ENCODE measurements at places on chromosomes 11 and 22.

DNA sequence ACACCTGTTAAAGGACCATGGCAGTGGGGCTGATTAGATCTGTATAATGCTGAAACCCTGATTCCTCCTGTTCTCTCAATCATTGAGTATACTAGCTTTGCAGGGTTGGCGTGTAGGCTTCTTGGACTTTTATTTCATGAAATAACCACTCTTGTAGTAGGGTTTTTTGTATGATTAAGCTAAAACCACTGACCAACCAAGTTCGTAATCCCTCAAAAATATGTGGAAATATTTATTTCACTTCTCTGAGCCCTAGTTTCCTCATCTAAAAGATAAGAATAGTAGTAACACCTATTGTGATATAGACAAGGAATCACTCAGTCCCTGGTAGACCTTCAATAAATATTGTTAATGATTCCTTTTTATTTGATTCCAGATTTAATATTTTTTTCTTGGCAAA lies 4.2 kb downstream of the API5 start:
- no peak for DNase-seq

GRCh38 chr22:34973016-34973415 lies 92.9 kb upstream of the ISX start:
- no peak for DNase-seq

DNA sequence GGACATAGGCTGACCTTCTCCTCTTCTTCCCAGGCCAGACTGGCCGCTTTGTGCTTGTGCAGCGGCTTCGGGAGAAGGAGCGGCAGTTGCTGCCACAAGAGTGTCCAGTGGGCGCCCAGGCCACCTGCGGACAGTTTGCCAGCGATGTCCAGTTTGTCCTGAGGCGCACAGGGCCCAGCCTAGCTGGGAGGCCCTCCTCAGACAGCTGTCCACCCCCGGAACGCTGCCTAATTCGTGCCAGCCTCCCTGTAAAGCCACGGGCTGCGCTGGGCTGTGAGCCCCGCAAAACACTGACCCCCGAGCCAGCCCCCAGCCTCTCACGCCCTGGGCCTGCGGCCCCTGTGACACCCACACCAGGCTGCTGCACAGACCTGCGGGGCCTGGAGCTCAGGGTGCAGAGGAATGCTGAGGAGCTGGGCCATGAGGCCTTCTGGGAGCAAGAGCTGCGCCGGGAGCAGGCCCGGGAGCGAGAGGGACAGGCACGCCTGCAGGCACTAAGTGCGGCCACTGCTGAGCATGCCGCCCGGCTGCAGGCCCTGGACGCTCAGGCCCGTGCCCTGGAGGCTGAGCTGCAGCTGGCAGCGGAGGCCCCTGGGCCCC lies 1.4 kb downstream of the RASSF7 start:
- no peak for DNase-seq

- DNase-seq: no peak
Measured at GRCh38 chr11:133720951-133721350, 124.4 kb downstream of the SPATA19 start.

- DNase-seq: no peak
Measured at GRCh38 chr11:24687531-24688147, 190.8 kb downstream of the LUZP2 start.

DNA sequence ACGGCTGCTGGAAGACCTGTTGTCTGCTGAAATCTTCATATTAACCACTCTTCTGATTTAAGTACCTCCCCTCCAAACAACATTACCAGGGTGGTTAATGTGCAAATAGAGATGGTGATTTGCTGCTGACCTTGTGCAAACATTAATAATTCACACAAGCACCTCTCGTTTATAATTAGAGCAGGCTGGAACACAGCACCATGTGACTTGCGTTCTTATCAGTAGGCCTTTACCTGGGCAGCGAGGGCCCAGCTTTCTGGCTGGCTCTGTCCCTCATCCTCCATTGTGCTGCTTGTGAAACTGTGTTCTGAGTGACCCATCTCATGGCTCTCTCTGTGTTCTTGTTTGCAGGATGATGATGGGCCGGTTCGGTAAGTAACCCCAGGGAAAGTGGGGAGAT lies 41.0 kb upstream of the PARVG start:
- no peak for DNase-seq

DNA sequence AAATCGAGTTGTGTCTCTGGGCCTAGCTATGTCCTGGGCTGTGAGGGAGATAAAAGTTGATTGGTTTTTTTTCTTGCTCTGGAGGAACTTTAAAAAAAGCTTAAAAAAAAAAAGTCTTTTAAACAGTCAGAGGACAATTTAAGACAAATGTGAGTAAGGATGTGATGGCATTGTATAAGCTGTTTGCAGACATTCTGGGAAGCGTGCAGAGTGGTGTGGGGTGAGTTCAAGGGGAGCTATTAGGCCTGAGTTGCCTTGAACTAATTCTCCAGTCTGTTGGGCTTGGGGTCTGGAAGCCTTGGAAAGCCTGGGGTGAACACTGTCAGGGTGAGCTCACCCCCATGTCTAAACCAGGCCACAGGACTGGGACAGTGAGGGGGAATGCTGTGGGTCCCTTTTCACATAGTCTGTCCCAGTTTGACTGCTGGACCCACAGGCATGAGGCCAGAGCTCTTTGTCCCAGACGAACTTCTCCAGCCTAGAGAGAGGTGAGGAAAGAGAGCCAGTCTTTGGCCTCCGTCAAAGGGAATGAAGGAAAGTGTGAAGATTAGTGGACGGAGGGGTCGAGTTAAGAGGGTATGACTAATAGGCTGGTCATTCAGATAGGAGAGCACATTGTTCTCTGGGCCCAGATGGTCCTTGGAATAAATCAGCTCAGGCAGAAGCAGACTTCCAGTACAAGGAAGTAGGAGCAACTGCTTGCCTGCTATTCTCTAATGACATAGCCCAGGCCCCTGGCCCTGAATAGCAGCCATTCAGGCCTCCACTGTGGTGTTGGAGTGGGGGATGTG lies 76.4 kb upstream of the NNMT start:
- no peak for DNase-seq

GRCh38 chr22:40220316-40221054 lies 42.8 kb downstream of the TNRC6B start:
- DNase-seq: no peak

- DNase-seq: no peak
Measured at GRCh38 chr11:44709281-44709562, 17.5 kb upstream of the TSPAN18 start.

DNA sequence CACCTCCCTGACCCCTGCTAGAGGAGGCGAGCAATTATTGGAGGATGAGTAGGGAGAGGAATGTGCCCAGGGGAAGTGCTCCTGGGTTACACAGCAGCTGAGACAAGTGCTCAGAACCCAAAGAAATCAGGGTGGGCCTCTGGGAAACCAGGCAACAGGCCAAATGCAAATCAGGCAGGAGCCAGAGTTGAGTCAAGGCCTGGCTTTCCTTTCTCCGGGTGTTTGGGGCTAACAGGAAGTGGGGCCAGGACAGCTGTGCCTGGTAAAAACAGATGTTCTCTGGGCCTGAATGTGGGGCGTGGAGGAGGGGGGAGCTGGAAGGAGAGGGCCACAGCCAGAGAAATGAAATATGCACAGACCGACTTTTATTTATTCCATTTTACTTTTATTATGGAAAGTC lies 22.0 kb downstream of the MFNG start:
- DNase-seq: peak; percentile 60

GRCh38 chr11:61830237-61831105 lies 2.4 kb downstream of the FADS2 start:
- DNase-seq: no peak

- DNase-seq: no peak
Measured at GRCh38 chr11:134261626-134262488, 8.5 kb downstream of the ACAD8 start.

DNA sequence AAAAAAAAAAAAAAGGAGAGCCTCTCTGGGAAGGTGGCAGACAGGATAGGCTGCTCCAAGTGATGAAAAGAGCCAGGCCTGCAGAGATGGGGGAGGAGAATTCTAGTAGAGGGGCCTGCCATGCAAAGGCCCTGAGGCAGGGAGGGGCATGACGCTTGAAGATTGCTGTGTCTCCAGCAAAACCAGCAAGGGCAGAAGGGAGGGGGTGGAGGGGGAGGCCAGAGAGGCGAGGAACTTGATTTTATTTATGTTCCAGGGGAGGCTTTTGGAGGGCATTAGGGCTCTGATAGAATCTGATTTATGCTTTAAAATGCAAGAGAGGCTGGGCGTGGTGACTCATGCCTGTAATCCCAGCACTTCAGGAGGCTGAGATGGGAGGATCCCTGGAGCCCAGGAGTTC lies 16.7 kb upstream of the PACSIN2 start:
- DNase-seq: no peak

Measured in GM12892 (cell line).